Stimulated activated CD4-positive, alpha-beta T cell treated with anti-CD3 and anti-CD28 coated beads, Interleukin-4, amount 100 ng/mL, for 4 hours (primary cell): ENCODE measurements at places on chromosomes 5 and 9.

DNA sequence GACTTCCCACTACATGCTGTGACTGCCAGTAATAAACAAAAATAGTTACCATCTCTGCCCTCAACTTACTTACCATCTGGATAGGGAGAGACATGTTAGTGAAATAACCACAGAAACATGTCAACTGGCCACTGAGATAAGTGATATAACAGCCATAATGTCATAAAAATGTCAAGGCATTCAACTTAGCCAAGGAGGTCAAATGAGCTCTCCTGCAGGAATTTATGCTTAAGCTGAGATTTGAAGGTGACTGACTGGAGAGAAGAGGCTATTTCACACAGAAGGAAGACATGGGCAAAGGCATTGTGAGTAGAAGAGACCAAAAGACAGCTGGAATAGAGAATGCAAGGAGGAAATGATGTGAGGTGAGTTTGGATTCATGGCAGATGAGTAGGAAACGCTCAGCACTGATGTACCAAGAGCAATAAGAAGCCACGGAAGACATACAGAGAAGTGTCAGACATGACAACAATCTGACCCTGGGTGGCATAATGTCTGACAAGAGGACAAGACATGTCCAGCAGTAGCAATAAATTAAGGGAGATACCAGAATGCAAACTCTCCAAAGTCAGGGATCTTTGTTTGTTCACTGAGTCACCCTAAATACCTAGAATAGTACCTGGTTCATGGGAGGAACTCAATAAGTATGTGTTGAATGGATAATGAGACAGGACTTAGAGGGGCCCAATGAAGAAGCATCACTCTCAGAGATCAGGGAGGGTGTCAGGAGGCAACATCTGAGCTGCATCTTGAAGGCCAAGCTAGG lies 318.8 kb downstream of the ACTL7B start:
- DNase-seq: no peak

- DNase-seq: no peak
Measured at GRCh38 chr5:135012033-135012588, 21.9 kb downstream of the PITX1 start.

- DNase-seq: no peak
Measured at GRCh38 chr9:114633438-114634089, 22.5 kb downstream of the TMEM268 start.

DNA sequence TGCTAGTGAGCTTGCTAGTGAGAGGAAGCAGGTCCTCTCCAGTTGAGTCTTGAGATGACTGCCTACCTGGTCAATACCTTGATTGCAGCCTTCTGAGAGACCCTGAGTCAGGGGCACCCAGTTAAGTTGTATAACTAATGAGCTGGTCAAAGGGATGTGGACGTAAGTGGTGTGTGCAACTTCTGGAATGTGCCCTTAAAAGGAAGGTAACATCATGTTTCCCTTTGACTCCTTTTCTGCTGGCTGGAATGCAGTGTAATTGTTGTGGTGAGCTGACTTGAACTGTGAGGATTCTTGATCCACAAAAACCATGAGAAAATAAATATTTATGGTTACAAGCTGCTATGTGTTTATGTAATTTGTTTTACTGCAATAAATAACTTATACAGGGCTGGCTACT lies 2.4 kb upstream of the SNX2 start:
- no peak for DNase-seq

- no peak for DNase-seq
Measured at GRCh38 chr5:60162441-60162840, 268.9 kb upstream of the PDE4D start.

DNA sequence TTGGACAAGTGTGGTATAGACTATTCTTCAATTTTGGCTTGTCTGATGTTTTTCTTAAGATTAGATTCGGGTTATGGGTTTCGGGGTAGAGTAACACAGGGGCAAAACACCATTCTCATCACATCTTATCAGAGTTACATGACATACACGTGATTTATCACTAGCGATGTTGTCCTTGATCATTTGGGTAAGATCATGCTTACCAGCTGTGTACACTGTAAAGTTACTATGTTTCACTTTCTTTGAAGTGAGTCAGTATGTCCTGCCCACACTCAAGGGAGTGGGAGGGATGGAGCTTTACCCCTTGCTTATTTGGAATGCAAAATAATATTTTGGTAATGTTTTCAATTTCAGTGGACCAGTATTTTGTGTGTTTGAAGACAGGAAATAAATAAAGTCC lies 101.8 kb upstream of the TAF11L2 start:
- no peak for DNase-seq

DNA sequence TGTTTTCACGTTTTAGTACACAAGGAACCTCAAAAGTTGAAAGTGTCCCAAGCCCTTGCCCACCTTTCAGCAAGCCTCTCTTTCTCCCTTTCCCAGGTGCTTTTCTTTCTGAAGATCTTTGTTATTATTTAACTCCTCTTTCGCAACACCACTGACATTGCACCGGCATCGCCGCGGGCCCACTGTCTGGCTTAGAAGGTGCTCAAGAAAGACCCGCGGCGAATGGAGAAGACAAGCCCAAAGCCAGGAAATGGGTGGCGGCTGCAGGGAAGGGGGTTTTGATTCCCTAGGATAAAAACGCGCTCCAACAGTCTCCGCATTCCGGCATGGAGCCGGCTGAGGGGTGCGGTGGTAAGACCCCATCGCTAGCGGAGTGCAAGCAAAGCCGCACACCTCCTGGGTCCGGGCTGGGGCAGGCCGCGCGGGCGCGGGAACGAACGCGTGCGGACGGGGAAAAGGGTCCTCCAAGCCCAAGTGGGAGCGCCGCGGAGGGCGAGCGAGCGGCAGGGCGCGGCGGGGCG lies 404 bp upstream of the AFAP1L1 start:
- no peak for DNase-seq

DNA sequence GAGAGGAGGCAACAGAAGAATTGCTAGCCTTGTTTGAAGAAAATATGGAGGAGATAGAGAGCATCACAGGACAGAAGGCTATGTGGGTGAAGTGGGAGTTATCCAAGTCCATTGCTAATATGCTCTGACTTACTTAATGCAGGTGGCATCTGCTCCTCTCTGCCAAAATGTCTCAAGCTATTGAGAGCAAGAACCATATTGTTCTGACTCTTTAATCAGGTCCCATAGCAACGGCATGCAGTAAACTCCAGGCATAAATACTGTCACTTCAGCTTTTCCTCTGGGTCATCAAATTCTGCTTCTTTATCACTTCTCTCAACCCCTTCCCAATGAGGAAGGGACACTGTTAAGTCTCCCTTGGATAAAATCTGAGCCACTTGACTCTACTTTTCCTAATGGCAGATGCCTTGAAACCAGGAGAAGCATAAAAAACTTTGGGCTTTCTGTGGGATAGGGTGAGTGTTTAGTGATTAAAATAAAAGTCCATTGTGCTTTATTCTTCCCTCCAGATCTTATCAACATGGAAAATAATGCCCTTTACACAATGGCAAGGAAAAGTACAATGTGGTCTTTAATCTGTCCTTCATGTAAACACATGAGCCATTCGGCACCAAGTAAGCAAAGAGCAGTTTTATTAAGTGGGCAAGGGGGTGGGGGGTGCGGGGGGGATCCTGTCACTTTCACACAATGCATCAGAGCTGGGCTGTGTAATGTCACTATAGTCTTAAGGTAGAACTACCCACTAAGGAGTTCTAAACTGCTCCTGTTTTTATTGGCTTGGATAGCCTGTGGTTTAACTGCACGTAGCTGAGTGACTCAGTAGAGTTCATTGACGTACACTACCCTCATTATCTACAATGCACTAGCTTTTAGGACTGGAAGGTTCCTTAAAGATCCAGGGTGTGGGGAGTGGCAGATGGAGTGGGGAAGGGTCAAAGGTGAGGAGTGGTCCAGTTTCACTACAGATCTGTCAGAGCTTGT lies 71.0 kb upstream of the TARS1 start:
- no peak for DNase-seq

- no peak for DNase-seq
Measured at GRCh38 chr9:73059247-73059646, 92.4 kb upstream of the ANXA1 start.

- no peak for DNase-seq
Measured at GRCh38 chr9:34519321-34520020, 3.3 kb downstream of the ENHO start.

- no peak for DNase-seq
Measured at GRCh38 chr5:178286226-178287090, 53.9 kb upstream of the PHYKPL start.

- no peak for DNase-seq
Measured at GRCh38 chr5:81556809-81557208, 162.9 kb upstream of the ACOT12 start.

- DNase-seq: no peak
Measured at GRCh38 chr5:81694726-81695125, 56.2 kb downstream of the SSBP2 start.

DNA sequence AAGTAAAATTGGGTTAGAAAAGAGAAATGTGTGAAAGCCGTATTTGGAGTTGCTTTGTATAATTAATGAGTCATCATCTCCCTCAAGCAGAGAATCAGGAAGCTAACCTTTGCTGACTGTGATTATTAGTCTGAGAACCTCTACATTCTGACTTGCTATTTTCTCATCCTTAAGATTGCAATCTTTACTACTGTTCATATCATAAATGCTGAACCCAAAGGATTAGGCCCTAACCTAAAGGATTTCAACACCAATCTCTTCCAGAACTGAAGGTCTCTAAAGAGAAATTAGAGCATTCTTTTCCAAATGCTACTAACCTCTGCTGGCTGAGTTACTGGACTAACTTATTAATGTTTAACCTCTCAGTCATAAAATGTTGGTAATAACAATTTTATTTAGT lies 538.1 kb upstream of the MEF2C start:
- DNase-seq: no peak

DNA sequence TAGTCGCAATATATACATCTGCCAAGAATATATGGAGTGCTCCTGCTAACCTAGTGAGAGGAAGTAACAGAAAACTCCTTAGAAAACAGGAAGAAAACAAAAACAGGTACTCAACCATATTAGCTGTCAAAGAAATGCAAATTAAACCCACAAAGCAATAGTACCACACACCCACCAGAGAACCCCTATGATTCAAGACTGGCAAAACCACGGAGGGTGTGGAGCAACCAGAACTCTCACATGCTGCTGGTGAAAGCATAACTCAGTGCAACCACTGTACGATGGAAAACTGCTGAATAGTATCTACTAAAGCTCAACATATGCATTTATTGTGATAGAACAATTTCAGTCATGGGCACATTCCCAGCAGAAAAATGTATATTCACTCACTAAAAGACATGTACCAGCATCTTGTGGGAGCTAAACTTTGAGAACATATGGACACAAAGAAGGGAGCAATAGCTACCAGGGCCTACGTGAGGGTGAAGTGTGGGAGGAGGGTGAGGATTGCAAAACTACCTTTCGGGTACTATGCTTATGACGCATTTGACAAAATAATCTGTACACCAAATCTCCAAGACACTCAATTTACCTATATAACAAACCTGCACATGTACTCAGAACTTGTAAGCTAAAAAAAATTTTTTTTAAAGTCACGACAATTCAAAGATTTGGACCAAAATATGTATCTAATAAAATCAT lies 34.0 kb downstream of the PTPN3 start:
- no peak for DNase-seq

GRCh38 chr9:127535396-127535795 lies 76.7 kb upstream of the STXBP1 start:
- no peak for DNase-seq

DNA sequence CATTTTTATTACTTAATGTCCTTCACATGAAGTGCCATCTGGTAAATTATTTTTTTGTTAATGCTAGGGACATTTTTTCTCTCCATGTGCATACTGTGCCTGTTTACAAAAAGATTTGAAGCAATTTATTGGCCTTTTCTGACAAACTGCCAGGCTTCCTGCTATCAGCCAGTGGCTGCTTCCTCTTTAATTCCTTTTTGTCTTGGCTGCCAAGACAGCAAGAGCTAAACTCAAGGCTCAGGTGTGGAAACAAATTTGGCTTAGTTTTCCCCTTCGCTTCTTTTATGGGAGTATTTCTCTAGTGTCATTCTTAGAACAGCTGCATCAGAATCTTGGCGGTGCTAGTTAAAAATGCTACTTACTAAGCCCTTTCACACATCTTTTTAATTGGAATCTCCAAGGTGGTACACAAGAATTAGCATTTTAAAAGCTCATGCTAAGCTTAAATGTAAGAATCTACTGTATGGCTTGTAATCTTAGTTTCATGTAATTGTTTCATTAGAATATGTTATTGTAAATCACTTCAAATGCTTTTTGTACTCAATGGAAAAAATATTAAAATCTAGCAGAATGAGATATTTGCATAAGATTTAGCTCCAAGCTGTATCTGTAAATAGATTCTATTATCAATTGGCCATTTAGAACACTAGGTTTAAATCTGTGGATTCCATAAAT lies 134.2 kb upstream of the RASGRF2 start:
- DNase-seq: no peak

GRCh38 chr9:127981559-127982121 lies 851 bp upstream of the EEIG1 start:
- no peak for DNase-seq

DNA sequence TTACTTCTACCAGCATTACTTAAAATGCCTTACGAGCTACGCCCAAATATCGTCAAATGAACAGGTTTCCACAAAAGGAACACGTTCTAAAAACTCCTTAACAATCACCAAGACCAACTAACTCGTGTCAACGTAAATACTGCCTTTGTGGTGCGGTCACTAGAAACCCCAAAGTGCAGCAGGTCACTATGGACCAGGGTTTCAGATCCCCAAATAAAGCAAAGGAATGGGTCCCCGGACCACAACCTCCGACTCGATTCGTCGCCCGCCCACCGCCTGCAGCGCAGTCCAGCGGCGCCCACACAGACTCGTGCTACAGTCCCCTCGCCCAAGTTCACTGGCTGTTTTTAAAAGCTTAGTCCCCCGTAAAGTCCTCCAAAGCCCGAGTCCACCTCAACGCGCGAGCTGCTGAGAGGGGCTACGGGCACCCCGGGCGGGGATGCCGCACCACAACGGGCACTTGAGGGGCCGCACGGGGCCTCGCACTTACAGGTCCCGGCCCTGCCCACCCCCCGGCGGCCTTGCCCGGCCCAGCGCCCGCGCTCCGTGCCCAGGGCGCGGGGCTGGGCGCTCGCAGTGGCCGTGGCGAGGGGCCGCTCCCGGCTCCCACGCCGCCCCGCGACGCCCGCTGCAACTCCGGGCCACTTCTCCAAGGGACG lies 1.1 kb downstream of the NFIB start:
- DNase-seq: no peak

GRCh38 chr9:104144336-104144735 lies 50.2 kb downstream of the SMC2 start:
- no peak for DNase-seq

DNA sequence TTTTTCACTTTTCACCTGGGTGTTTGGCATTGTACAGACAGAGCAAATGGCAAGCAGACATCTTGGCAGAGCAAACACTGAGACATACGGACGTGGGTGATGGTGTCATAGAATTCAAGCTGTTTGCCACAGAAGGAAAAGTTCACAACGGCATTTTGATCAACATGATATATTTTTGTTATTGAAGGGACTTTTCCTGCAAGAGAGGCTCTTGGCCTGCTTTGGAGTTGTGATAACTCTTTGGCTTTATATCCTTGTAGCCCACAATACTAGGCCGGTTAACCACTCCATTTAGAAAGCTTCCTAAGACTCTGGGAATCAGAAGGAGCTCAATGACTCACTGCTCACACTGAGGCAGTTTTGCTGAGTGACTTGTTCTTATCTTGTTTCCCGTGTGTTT lies 1038.3 kb downstream of the TLE1 start:
- DNase-seq: no peak
